GM12892 (cell line): ENCODE measurements at places on chromosomes 3 and 15.

DNA sequence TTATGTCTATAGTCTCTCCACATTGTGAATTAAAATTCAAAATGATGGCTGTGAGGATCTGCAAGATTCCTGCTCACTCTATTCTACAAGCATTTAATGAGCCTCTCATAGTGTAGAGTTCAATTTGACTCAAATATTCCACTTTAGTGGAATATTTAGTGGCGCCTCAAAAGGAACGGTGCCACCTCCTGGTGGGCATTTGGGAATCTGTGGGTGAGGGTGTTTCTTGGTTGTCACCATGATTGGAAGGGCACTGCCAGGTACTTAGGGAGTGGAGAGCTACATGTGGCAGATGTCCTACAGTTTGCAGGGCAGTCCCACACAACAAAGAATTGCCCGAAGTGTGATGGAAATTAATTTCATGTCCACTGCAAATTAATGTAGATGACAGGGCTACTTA lies 21.5 kb upstream of the KCNMB3 start:
- no peak for DNase-seq

DNA sequence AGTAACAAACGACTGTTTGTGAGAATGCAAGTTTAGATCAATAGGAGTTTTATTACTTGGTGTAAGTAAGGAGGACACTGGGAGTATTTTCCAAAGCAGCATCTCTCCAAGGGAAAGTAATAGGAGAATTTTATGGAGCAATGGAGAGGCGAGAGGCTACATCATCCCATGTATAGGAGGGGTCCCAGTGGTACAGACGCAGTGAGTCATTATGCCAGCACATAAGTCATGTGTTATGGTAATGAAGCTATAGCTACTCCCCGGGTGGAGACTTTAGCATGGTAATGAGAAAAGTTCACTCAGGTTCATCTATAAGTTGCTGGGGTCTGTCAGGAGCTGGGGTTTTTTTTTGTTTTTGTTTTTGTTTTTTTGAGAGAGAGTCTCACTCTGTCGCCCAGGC lies 29.5 kb upstream of the ZNF445 start:
- no peak for DNase-seq

DNA sequence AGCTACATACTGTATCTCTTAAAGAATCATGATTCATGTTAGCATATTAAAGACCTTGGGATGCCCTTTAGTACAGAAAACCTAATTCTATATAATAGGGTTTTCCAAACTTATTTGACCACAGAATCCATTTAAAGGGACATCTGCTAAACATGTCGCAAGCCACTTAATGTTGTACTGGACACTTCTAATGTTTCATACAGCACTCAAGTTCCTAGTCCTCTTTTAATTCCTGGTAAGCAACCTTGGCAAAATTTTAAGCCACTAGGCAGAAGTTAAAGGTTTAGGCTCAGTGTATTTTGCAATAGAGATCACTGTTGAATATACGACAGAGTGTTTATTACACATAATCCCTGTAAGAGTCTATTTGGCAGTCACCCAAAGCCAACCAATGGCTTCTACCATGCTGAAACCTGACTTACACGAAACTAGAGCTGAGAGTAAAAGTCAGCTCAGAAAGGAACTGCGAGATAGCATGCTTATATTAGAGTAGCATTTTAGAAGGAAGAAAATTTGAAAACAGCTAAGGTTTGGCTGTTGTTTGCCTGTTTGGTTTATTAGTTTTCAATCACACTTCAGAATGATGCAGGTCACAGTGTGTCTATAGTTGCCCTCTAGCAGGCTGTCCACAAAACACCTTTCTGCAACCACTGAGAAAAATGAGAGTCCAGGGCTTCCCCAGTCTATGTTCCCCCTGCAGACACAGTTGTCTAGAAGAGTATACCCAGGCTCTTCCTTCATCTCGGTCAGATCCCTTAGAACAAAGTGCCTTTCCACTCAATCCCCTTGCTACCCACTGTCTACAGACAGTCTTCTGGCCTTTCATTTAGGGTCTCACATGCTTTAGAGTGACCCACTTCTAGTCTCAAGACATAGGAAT lies 104.4 kb downstream of the FMN1 start:
- DNase-seq, result no peak

DNA sequence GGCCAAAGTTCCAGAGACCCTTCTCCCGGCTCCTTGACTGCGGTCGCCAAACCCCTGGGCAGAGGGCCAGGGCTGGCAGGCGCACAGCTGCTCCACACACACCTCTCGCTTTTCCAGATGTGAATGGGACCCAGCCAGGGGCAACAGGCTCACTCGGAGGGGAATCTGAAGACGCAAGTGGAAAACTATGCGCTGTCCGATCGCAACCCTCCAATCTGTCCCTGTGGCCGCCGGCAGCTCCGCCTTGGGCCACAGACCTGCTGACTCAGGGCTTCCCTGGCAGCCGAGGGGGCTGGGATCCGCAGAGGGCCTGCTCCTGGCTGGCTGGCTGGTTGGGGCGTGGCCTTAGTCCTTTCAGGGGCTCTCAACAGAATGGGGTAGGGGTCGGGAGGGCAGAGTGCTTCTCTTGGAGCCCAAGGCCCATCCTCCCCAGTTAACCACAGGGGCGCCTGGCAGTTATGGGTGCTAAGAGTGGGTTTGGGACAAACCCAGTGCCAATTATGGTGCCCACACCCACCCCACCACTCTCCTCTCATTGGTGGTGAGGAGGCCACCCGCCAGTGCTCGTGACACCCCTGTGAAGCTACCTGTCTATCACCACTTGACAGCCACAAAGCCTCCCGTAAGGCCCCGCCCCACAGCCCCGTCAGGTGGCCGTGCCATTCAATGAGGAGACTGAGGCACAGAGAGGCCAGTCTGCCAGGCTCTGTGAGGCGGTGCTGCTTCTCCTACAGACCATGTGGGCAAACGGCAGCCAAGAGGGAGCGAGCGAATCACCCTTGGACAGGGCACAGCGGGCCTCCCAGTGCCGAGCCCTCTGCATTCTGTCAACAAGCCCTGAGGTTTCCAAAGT lies 53.8 kb downstream of the IQSEC1 start:
- no peak for DNase-seq

GRCh38 chr3:67715971-67716370 lies 61.6 kb upstream of the SUCLG2 start:
- no peak for DNase-seq

DNA sequence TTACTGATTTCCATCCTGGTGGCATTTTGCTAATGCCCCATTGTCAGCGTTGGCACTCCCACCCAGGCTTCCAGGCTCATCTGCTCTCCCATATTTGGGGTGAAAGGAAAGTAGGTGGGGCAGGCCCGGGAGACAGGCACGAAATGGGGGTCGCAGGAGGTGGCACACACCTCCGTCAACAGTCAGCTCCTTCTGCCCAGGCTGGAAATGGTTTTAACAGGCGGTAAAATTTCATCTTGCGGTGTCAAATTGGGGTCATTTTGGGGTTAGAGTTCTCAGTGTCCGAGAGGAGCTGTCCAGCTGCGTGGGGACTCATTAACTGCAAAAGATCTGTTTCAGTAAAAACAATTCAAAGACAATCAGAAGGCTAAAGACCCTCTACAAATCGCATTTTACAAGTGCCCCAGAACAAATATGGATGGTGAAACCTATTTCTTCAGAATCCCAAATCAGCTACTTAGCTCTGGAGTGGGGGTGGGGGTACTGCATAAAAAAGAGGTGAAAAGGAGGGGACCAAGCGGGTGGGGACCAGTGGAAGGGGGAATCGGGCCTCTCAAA lies 4.2 kb upstream of the MEIS2 start:
- DNase-seq, result no peak
